NCI-H524 (cell line): ENCODE measurements at places on chromosomes 2 and 18.

- DNase-seq = no peak
Measured at GRCh38 chr2:68238955-68239822, 13.1 kb downstream of the PPP3R1 start.

DNA sequence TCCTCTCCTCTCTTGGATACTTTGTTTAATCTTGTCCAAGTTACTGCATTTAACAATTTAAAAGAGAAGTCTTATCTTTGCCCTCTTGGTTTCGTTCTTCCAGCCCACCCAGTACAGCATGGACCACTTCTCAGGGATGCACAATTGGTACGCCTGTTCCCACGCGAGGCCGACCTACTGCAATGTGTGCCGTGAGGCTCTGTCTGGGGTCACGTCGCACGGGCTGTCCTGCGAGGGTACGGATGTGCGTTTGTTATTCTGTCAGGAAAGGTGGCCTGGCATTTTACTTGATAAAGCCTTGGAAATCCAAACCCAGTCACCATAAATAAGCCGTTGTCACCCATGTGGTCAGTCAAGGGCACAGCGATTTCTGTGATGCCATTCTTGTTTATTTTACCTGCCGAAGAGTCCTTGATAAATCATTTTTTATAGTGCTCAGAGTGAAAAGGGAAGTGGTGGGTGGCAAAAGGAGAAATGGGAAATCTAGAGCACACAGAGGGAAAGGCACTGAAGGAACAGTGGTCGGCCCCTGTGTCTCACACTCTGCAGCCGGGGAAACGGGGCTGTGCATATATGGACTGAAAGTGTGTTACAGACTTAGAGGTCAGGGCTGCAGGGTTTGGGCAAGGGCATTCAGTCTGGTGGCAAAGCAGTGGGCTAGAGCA is 80.5 kb downstream of the DGKD start:
- no peak for DNase-seq

GRCh38 chr18:32048507-32049091 is 30.0 kb downstream of the RNF125 start:
- no peak for DNase-seq

- no peak for DNase-seq
Measured at GRCh38 chr2:211867845-211868451, 670.7 kb downstream of the ERBB4 start.

DNA sequence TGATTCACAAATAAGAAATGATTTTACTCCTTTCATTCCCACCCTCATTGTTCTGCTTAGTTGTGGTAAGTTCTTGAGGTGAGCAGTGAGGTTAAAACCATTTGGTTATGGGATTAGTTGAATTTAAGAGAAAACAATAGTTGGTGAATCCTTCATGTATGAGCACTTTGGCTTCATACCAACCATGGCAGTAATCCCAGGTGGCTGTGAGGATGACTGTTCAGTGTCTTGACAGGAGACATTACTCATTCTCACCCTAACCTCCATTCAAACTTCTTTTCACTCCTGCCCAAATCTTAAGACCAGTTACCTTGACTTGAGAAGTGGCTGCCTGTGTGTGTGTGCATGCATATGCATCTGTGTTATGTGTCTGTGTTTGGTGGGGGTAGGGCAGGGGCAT is 143.1 kb downstream of the SETBP1 start:
- no peak for DNase-seq

GRCh38 chr18:54284981-54285785 is 15.9 kb downstream of the POLI start:
- no peak for DNase-seq

- DNase-seq = no peak
Measured at GRCh38 chr18:54503131-54503894, 87.7 kb upstream of the DYNAP start.
